ENCODE measurements at places on chromosomes 1 and 21. TPM values are rescaled to one million over a fixed set of nuclear protein-coding genes. Genes with fewer than 3 reads are reported as not detected.

DNA sequence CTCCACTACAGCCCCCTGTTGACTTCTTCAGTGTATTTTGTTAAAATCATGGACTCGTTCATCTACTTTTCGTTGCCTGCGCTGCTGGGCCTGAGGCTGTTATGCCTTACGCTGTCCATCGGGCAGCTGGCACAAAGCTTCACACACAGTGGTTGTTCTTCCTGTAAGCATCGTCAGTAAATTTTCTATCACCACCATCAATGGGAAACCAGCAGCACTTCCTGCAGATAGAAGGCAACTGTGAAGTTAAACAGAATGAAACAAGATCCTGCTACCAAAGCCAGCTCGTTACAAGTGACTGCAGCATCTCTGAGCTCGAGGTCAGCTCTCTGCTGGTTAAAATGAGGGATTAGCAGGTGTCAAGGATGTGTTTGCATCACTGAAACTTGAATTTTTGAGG, 21.9 kb upstream of the PADI6 start:
- no peak for DNase-seq

DNA sequence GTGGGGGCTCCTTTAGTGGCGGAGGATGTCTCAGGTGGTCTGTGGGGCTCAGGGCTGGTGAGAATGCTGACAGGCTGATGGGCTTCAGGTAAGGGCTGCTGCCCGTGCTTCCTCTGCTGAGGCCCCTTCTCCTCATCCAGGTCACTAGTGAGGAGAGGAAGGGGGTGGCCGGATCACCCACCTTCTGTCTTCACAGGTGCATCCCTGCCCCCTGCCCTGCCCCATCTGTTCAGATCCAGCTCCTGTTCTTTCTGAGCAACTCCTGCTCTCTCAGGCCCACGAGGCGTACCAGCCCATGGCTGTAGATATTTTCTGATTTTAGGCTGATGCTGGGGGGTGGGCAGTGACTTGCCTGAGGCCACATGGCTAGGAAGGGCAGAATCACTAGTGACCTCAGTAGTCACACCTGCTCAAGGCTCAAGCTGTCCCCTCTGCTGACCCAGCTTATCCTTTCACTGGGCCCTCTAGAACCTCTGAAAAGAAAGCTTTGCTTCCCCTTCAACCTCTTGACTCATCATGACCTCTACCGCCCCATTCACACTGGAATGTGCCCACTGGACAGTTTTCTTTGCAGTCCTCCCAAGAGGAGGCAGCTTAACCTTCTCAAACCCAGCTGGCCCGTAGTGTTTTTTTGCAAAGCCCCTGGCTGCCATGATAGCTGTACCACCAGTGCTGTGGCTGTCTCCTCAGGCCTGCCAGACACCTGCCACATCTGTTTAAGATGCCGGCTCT, 14.8 kb downstream of the DCST2 start:
- DNase-seq = no peak

DNA sequence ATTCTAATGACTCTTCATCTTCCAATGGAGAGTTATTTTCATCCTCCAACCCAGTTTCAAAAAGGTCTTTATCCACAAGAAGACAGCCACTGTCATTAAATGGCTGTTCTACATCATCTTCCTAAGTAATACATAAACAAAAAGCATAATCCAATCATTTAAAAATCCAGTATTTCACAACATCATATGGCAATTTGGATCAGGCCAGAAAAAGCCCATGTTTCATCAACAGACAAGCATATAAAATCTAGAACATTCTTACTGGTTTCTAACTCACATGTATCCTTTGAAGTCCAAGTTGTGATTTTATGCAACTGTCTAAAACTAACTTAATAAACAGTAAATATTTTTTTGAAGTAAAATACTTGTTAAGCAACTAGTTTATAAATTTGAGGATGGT, 6.6 kb downstream of the CLSPN start:
- no peak for DNase-seq

- no peak for DNase-seq
Observed at GRCh38 chr1:100306735-100307313, 40.8 kb downstream of the RTCA start.

THEMIS2 gene
- 72.0 TPM for polyA plus RNA-seq

Measured in B cell (primary cell).